Stimulated activated CD8-positive, alpha-beta memory T cell treated with anti-CD3 and anti-CD28 coated beads, Interleukin-15, amount 100 ng/mL, for 4 hours (primary cell): ENCODE measurements at places on chromosomes 11 and 22.

DNA sequence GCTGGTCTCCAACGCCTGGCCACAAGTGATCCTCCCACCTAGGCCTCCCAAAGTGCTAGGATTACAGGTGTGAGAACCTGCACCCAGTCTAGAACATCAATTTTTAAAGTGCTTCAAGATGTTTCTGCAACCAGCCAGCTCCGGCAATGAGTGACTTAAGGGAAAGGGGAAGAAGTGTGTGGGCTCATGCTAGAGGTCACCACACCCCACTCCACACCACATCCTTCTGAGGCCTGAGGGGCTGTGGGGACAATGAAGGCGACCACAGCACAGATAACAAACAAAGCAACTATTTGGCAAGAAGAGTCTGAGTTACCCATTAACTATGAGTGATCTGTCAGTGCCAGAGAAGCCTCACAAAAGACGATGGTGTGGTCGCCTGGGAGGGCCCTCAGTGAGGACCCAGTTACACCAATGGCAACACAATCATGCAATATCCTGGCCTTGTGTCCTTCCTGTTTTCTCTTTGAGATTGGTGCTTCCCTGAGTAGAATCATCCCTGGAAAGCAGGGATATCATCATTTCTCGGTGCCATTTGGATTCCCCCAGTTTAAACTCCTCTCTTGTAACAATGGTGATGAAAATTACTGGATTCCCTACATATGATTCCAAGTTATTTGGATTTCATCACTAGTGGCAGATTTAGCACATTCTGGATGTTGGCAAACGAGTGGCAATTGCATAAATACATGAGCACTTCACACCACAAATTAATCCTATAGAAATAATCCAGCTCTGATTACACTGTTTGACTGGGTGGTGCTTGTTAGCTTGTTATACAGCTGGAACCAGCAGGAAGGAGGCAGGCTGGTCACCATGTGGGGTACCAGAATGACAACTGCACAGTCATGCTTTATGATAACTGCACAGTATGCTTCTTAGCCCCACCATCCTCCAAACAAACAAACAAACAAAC lies 18.4 kb downstream of the ABTB2 start:
- DNase-seq = no peak

GRCh38 chr11:43573233-43573632 lies 107.3 kb upstream of the HSD17B12 start:
- DNase-seq = no peak

- no peak for DNase-seq
Observed at GRCh38 chr11:9714272-9714940, 50.5 kb downstream of the SWAP70 start.

DNA sequence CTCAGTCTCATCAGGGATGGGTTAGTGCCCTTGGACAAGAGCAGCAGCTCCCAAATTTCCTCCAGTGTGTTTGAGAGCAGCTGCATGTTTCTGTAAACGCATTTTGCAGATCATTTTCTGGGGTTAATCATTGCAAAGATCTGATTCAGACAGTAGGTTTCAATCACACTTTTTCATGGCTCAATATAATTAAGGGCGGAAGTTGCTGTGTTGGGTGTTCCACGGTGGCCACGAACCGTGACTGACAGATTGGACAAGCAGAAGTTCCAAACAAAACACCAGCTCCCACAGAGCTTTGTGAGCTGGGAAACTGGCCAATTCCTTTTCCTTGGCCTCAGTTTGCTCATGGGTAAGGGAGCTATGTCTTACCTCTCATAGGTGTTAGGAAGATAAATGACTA lies 8.4 kb upstream of the RASSF10 start:
- DNase-seq = no peak

- no peak for DNase-seq
Observed at GRCh38 chr22:30857791-30858190, 110.8 kb downstream of the MORC2 start.

DNA sequence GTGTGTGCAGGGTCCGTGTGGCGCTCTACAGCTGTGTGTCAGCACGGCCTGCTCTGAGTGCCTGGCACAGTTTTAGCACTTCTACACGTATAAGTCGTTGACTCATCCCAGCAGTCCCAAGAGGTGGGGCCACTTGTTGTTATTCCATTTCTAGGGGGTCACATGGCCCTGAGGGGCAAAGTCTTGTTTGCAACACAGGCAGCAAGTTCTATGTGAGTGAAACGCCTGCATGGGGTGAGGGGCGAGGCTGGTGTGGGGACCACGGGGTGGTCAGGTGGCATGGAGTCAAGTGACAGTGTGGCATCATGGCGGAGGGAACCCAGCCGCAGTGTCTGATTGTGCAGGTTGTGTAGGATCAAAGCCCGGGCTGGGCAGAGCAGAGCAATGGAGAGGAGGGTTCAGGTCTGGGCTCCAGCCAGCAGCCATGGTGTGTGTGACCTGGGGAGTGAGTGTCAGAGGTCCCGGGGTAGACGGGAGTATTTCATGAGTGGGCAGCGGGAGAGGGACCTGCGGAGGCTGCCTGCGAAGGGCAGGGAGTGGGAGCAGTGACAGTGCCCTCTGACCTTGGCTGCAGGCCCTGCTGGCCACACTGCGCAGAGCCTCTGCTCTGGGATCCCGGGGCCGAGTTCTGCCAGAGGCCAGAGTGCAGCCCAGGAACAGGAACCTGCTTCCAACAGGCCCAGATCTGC lies 27.9 kb downstream of the SHANK3 start:
- DNase-seq = no peak

- DNase-seq = no peak
Observed at GRCh38 chr22:46450931-46451561, 86.4 kb downstream of the CELSR1 start.

- no peak for DNase-seq
Observed at GRCh38 chr11:102599642-102600261, 25.4 kb downstream of the MMP20 start.

DNA sequence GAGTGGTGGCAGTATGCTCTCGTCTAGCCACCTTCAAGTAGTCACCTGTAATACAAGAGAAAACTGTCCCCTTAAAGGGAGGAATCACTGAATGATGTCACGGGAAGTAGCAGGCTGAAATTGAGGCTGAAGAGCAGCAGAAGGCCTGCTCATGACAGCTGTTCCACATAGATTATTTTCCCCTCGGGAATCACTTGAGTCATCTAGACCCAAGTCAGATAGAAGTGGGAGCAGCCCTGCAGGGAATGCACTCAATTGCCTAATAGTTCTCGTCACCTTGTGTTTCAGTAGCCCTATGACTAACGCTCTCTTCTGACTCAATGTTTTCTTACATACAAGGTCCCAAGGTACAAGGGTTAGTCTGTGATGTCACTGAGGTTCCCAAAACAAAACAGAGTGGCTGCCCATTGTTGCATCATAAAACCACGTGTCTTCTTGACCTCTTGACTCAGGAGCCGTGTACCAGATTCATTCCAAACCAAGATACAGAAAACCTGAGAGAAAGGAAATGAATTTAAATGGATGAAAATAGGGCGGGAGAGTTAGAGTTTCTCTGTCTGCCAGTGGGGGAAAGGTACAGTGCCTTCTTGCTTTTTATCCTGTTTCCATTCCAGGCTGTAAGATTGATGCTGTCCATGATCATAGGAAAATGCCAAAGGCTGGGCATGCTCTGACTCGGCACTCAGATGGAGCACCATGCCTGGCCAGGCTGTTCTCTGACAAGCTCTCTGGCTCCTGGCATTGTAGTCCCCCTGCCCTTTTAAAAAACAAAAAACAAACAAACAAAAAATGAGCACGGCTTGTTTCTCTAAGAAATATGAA lies 21.6 kb upstream of the C11orf96 start:
- no peak for DNase-seq

- DNase-seq = no peak
Observed at GRCh38 chr11:119470317-119471291, 47.6 kb upstream of the THY1 start.

DNA sequence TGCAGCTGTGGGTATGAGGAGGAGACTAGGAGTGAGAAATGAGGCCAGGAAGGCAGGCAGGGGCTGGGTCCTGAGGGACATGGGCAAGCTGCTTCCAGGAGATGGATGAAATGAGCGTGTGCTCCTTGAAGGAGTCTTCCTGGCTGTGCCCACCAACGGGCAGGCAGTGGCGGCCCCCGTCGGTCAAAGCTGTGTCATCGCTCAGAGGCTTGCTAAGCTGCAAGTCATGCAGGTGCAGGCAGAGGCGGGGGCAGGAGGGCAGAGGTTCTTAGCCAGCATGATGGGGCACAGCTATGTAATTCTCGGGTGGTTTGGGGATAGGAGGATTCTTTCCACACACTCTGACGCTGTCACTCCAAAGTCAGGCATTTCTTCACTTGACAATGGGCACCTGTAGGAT lies 12.5 kb upstream of the PEX26 start:
- no peak for DNase-seq

GRCh38 chr11:506238-506994 lies 626 bp downstream of the RNH1 start:
- peak; percentile 93 for DNase-seq

DNA sequence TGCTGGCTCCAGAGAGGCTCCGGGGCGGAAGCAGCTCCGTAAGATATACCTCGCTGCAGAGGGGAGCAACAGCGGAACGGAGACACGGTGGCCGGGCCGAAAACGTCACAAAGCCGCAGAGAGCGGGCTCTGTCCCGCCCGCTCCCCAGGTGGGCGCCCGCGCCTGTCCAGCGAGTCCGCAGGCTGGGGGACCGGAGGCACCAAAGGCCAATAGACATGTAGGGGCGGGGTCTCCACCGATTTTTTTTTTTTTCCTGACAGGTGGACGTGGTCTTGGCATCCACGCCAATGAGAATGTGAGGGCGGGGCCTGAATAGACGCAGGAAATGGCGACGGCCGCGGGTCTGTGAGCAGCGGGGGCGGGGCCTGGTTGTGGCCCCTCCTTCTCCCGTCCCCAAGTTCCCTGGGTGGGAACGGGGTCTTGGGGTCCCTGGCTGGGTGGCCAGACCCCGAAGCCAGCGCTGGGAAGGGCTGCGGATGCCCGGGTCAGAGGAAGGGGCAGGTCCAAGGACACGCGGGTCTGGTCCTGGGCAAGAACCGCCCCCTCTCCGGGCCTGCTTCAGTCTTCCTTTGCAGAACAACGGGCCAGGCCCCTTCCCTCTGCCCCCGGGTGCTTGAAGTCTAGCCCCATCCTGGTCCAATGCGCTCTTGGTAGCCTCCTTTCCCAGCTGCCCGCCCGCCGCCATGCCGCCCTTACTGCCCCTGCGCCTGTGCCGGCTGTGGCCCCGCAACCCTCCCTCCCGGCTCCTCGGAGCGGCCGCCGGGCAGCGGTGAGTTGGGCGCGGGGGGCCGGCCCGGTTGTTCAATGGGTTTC lies at the start of gene DNAJC4:
Gene DNAJC4 (plus strand): TSS at position 378 of the 814 bp plus-strand sequence. CDS start 307 bp downstream, at position 685.
- peak; percentile 67 for DNase-seq

DNA sequence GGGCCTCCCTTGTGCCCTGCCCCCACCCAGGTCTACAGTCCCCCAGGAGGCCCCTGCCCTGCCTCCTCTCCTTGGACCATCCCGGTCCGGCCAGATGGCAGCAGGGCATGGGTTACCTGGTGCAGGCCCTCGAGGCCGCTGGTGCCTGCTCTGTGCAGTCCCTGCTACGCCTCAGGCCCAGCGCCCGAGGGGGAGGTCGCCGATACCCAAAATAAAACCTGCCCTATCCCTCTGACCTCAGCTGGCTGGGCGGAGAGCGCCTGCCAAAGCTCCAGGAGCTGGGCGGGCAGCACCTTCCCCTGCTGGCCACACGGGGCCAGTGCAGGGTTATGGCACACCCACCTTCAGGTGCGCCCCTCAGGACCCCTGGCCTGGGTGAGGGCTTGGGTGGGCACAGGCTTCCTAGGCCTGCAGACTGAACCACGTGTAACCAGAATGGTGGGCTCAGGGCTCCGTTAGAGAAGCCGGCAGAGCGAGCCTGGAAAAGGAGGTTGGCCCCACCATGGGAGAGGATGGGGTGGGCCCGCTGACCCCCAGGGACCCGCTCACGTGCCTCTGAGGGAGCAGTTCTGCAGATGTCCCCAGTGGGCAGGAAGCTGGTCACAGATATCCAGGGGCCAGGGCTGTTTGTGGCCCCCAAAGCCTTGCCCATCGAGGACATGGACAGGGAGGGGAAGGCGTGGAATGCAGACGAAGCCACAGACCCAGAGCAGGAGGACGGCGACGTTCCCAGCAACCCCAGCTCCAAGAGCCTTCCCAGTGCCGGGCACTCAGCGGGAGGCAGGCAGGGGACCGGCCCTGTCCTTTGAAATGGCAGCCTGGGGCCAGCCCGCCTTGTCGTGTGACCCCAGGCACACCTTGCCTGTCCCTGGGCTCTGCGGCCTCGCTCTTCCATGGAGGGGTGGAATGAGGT lies 1.7 kb upstream of the TNNT3 start:
- no peak for DNase-seq

DNA sequence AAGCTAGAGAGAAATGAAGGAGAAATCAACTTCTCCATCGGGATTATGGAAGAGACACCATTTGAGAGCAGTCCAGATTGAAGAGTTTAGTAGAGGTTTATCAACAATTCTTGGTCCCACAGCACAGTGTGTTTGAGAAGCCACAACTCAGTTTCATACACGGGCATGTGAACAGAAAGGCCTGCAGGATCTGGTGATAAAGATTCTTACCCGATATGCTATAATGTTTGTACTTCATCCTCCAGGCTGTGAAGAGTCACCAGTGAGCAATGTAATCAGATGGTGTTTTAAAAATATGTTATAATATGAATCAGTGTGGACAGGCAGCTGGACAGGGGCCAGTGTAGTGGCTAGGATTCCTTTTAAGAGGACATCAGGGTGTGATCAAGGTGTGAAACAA lies 29.7 kb upstream of the VWA5A start:
- DNase-seq = no peak

DNA sequence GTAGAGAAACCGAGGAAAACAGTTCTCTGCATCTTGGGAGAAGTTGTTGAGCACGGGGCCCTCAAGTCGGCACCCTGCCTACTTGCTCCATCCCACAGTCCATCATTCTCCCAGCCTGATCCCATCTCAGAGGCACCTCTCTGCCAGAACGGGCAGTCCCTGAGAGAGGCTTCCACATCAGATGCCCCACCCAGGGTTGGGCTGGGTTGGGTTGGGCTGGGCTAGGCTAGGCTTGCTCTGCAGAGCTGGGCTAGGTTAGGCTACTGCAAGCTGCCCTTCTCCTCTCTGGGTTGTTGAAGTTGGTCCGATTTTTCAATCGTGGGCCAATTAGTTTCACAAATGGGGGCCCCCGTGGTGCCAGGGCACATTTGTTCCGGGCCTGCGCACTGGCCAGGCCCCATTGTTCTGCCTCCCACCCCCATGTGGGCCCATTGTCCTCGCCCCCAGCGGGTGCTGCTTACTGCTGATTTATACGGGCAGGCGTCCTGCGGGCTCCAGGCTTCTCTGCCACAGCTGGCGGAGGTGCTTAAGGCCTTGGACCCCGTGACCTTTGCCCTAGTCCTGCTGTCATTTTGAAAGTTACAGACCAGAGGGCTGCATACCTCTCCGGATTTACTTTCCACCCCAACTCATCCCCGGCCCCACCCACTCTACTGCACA lies 63.7 kb upstream of the NNMT start:
- DNase-seq = no peak

DNA sequence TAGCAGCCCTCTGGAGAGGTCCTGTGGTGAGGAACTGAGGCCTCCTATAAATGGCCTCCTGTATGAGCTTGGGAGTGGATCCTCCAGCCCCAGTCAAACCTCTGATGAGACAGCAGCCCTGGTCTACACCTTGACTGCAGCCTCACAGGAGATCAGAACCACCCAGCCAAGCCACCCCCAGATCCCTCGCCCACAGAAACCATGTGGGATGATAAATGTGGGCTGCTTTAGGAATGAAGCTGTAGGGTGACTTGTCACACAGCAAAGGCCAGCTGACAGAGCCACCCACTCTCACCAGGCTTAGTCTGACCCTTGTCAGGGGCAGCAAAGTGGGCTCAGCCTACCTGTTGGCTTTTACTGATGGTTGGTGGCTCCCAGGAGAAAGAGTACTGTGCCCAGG lies 6.5 kb upstream of the KCNQ1OT1 start:
- DNase-seq = no peak

GRCh38 chr11:80816454-80816847 lies 1375.6 kb upstream of the TENM4 start:
- no peak for DNase-seq
